Activated CD4-positive, alpha-beta T cell treated with anti-CD3 and anti-CD28 coated beads for 24 hours (primary cell): ENCODE measurements at places on chromosomes 3 and 15.

GRCh38 chr3:59084583-59084982 is 34.8 kb upstream of the CFAP20DC start:
- DNase-seq = no peak

- DNase-seq = no peak
These were observed 13.3 kb upstream of the MINAR1 start for GRCh38 chr15:79418693-79419279.

DNA sequence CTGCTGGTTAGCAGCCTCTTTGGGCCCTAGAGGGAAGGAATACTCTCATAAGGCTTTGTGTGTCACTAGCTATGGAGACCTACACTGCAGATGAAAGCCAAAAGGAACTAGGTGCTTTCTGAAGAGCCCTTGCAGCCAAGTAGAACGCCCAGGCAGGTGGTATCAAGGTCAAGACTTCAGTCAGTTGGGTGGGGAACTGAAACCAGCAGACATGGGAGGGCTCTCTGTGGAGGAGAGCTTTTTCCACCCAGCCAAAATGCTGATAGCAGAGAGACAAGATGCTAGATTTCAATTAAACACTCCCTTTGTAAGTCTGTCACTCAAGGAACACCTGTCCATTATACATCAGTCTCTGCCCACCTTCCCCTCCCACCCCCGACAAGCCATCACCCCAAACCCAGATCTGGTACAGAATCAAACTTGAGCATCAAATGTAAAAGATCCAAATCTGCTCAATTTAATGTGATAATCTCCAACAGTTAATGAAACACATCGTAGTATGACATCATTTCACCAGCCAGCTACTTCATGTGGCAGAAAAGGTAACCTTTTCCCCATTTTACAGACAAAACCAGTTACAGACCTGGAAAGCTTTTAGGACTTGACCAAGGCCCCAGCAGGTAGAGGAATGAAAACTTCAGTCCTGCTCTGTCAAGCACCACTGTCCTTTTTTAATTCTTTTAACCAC is 14.6 kb downstream of the MRPS25 start:
- no peak for DNase-seq

DNA sequence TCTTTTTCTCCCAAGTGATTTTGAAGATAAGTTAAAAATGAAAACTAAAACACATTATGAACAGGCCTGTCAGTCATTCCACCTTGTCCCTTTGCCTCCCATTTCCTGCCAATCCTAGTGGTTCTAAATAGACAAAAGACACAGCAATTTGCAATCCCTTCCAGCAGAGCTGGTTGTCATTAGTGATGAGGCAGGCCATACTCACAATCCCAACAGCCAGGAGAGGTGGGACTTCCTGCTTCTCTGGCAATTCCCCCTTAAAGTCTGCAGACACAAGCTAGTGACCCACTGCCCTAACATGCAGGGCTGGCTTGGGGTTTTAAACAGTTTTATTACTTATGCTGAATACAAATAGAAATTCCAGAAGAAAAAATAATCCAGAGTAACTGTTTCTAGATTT is 38.4 kb upstream of the RBP1 start:
- DNase-seq = no peak

DNA sequence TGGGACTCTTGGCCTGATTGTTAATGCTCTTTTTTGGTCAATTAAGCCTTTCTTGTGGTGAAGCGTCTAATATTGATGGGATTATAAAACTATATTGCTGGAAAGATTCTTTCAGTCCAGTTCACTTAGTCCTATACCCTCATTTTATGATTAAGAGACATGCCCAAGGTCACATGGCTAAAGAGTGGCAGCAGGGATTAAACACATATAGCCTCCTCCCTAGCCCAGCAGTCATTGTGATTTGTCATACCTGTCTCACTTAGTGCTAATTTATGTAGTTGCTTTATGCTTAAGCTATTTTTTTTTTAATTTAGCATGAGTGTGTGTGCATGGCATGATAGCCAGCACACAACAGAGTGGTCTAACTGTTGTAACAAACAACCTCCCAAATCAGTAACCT is 9.5 kb downstream of the PARP14 start:
- DNase-seq = no peak
